ENCODE measurements at places on chromosomes 6 and 20.

- no peak for DNase-seq
Observed at GRCh38 chr20:42444799-42445198, 744.9 kb downstream of the PTPRT start.

GRCh38 chr6:109477725-109478124 lies 5.3 kb downstream of the ZBTB24 start:
- no peak for DNase-seq

DNA sequence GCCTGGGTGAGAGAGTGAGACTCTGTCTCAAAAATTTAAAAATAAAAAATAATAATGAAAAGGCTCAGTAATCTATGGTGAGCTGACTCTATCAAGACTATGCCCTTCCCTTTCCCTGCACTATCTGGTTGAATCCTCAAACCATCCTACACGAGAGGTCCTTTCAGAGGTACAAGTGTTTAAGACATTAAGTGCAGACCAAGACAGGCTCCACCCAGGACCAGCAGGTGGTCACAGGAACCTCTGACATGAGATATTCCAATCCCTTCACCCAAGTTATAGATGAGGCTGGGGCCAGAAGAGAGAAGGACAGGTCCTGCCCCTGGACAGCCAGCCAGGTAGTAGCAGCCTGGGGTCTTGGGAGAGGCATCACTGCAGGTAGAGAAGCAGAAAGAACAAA lies 182.6 kb downstream of the NFATC2 start:
- no peak for DNase-seq

- no peak for DNase-seq
Observed at GRCh38 chr6:11141295-11141694, 29.8 kb upstream of the ERVFRD-1 start.

- no peak for DNase-seq
Observed at GRCh38 chr6:152401978-152402377, 235.2 kb downstream of the SYNE1 start.

GRCh38 chr6:148140772-148141557 lies 201.7 kb upstream of the SASH1 start:
- no peak for DNase-seq

DNA sequence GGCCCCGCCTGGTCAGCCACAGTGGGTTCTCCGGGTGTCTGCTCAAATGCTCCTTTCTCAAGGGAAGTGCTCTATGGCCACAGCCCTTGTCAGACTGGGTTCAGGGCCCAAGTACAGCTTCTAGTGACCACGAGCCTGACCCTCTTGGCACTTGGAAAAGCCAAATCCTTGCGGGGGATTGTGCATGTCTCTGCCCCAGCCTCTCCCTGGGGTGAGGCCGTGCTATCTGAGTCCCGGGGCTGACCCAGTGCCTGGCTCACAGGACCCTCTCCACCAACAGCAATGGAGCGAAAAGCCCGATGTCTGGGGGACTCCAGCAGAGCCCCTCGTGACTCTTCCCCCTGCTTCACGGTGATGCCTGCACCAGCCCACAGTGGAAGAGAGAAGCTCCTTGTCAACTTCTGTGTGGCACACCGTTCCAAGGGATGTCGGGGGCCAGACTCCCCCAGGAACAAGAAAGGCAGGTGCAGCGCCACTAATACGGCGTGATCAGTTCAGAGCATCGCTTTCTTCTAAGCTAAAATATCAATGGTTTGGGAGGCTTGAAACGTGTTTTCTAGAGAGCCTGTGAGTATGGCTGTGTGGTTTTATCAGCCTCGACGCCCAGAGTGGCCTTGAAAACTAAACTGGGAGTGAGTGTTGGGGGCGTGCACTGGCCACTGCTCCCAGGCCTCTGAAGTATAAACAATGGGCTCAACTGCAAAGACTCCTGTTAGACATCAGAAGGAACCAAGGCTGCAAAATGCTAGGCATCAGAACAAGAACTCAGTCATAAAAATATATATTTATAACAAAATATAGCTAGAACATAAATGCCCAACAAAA lies 51.9 kb downstream of the DLL1 start:
- no peak for DNase-seq

DNA sequence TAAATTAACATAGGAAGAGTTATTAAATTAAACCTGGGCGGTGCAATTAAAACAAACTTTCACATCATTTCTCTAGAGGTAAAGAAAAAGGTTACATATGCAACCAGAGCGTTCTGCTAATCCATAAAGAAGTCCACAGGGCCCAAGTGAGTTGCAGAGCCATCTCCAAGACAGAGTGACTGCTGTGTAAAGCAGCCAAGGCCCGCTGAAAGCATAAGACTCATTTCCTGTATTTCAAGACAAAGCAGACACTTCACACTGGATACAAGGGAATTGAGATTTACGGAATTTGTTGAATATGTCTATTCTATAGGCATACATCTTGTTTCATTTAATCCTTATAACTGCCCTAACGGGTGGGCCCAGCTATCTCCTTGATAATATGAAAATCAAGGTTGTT lies 422.8 kb downstream of the CBLN4 start:
- DNase-seq = no peak

DNA sequence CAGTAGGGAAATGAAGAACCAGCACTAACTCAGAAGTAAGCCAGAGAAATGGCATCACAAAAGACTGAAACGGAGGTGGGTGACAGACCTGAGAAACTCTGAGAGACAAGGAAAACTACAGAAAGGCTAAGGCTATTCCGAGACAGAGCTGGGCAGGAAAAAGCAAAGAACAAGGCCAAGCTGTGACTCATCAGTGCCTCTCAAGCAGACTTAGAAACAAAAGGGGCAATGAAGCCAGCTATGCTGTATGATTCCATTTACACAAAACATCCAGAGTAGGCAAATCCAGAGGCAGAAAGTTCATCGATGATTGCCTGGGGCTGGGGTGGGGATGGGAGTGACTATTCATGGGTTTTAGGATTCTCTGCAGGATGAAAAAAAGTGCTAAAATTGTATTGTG lies 50.0 kb downstream of the SLC23A2 start:
- no peak for DNase-seq

GRCh38 chr6:123402052-123402451 lies 234.7 kb downstream of the TRDN start:
- DNase-seq = no peak

- no peak for DNase-seq
Observed at GRCh38 chr20:52757411-52757810, 214.7 kb upstream of the TSHZ2 start.

- DNase-seq = peak; percentile 33
Observed at GRCh38 chr20:32155017-32155981, 45.8 kb downstream of the TM9SF4 start.

- DNase-seq = no peak
Observed at GRCh38 chr20:56285496-56285895, 37.0 kb downstream of the MC3R start.

Data from activated naive CD4-positive, alpha-beta T cell treated with Interleukin-2 at 50 U/mL for 16 hours (primary cell).